ENCODE measurements at places on chromosomes 7 and 10.

GRCh38 chr7:74542558-74543117, 88.9 kb downstream of the GTF2IRD1 start:
- DNase-seq, result no peak

DNA sequence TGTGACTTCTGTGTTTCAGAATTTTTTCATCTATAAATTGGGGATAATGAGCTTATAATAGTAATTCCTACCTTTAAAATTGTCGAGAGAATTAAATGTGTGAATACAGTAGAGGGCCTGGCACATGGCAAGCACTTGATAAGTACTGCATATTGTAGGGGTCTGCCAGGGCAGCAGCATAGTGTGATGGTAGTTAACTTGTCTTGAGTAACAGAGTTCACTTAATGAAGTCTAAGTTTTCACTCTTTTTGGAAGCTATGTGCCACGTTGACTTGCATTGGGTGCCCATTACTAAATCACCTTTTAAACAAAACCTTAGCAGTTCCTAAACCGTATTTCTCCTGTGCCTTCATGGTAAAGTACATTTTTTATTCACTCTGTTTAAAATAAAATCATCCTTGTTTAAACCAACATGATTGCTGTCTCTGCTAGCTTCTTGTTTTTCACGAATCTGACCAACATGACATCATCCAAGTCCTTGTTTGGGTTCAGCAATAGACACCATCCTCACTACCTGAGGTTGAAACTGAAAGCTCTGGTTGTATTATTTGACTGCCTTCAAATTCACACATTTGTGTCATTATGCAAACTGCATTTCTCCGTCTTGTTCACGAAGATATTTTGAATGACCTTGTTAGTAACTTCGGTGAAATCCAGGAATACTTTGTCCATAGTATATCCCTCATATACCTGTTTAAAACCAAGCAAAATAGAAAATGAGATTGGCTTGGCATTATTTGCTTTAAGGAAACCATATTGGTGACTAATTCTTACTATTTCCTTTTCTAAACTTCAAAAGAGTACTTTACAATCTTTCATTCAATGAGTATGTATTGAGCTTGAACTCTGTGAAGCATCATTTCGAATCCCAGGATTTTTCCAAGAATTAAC, 340.2 kb downstream of the SUGCT start:
- DNase-seq, result no peak

- DNase-seq, result peak; percentile 53
Observed at GRCh38 chr7:118080947-118081346, 103.0 kb upstream of the LSM8 start.

GRCh38 chr10:72550239-72550638, 75.6 kb downstream of the MICU1 start:
- DNase-seq, result no peak

DNA sequence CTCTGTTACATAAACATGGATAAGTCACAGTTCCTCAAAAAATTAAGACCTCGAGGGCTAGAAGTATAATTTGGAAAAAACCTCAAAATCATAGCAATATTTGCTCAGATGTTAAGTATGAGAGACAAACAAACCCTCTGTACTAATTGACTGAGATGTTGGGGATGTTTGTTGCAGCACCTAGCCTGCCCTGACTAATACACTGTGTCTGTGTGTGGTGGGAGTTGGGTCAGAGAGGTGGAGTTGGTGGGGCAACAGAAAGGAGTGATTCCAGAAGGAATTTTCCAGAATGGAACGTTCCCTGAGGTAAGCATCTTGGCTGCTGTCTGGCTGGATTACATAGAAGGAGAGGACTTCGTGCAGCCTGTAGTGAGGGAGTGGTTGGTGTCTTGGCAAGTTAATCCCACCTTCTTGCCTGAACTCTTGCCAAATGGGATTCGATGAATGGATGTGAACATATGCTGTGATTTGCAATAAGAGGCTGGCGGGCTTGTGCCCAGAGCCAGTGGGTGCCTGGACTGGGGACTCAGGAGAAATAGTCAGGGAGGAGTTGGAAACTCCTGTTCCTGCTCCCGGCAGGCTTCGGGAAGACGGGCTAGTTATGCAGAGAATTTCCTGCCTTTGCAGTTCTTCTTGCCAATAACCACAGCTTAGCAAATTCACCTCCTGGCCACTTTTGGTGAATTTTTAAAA, 9.3 kb upstream of the FAM180A start:
- no peak for DNase-seq

- DNase-seq, result no peak
Observed at GRCh38 chr10:23194966-23195845, 3.1 kb downstream of the PTF1A start.

DNA sequence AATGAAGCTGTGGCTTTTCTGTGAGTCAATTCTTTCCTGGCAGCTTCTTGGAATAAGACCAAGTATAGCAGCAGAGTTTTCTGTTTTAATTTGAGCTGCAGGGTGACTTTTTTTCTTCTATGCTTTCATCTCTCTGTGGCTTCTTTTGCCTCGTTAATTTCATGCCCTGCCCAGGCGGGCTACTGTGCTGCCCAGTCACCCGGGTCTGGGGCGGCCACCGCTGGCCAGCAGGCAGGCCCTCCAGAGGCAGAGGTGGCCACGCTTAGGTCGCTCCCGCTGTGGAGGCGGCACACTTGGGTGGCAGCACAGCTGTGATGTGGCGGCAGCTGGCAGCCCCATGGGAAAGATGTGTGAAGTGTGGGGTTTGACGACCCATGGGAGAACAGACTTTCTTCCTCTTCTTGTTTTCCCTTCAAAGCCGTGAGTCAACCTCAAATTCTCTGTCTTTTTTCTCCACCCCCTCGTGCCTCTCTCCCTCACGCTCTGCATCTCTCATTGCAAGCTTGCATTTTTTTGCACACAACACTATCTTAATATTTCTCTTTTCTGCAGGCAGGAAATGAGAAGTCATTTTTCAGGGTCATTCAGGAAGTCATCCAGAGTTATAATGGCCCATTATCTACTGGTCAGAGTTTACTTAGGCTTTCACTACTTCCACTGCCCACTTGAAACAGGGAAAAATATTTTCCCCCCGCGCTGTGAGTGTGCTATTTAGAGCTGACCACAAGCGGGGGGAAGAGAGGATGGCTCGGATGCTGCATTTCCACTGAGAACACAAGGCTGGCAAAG, 67.8 kb downstream of the EGFR start:
- peak; percentile 22 for DNase-seq
